Lung (tissue), 17 donors: ENCODE measurements at places on chromosomes 4 and X. TPM values are rescaled to one million over a fixed set of nuclear protein-coding genes. Genes with fewer than 3 reads are reported as not detected.

DNA sequence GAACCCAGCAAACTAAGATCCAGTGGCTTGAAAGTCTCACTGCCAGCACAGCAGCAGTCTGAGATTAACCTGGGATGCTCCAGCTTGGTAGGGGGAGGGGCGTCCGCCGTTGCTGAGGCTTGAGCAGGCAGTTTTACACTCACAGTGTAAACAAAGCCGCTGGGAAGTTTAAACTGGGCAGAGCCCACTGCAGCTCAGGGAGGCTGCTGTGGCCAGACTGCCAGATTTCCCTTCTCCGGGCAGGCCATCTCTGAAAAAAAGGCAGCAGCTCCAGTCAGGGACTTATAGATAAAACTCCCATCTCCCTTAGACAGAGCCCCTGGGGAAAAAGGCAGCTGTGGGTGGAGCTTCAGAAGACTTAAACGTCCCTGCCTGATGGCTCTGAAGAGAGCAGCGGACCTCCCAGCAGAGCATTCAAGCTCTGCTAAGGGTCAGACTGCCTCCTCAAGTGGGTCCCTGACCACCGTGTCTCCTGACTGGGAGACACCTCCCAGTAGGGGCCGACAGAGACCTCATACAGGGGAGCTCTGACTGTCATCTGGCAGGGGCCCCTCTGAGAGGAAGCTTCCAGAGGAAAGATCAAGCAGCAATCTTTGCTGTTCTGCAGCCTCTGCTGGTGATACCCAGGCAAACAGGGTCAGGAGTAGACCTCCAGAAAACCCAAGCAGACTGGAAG lies 45.1 kb upstream of the CDX4 start:
- peak; percentile 29 for DNase-seq
- no peak overlapping the region for H3K27ac ChIP-seq
- H3K36me3 ChIP-seq = no peaks in the 10 kb centered on the region
- no peak overlapping the region for H3K4me3 ChIP-seq

XAGE1B gene
- total RNA-seq = 0.58 TPM

DNA sequence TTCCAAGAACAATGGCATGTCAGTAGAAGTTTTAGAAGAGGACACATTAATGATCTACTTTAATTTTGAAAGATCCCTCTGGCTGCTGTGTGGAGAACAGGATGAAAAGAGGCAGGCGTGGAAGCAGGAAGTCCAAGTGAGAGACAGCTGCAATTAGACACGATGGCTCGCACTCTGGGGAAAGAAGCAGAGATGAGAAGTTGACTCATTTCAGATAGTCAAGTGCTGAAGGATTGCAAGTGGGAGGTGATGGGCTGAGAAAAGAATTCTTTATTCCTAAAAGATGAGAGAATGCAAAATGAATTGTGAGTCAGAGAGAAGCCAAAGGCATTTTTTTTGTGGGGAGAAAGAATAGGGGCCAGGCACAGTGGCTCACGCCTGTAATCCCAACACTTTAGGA lies 16.5 kb downstream of the RXFP1 start:
- H3K4me1 ChIP-seq = no peaks in the 10 kb centered on the region
- no peak overlapping the region for H3K4me3 ChIP-seq
- no peak overlapping the region for H3K27ac ChIP-seq
- no peaks in the 10 kb centered on the region for H3K36me3 ChIP-seq
- no peaks in the 10 kb centered on the region for H3K27me3 ChIP-seq

DNA sequence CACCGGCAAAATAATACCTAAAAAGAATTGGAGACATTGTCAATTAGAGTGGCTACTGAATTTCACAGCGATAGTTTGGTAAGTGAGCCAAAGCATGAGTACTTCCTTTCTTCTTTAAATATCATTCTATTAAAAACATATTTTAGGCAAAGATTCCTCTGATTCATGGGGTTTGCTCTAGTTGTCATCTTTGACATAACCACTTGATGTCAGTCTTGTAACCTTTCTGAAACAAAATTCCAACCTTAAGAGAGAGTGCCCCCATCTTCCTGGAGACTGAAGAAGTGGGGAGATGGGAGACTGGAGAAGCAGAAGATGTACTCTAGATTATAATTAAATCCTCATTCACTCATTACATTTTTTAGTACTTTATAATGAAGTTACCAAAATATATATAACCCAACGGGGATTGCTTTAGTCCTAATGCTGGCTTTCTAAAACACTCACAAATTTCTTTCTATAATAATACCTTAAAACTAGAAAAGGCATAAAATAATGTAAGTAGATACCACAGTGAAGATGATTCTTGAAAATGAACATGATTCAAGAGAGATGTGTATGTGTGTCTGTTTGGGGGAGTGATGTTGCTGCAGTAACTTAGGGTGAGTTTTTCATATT lies 96.4 kb downstream of the EMCN start:
- no peak overlapping the region for H3K27ac ChIP-seq
- H3K4me1 ChIP-seq = no peaks in the 10 kb centered on the region
- no peaks in the 10 kb centered on the region for H3K36me3 ChIP-seq
- H3K27me3 ChIP-seq = no peaks in the 10 kb centered on the region

GRCh38 chr4:186831574-186831973 lies 107.9 kb upstream of the FAT1 start:
- no peaks in the 10 kb centered on the region for H3K27me3 ChIP-seq
- no peak overlapping the region for H3K27ac ChIP-seq
- no peaks in the 10 kb centered on the region for H3K36me3 ChIP-seq
- H3K4me1 ChIP-seq = no peaks in the 10 kb centered on the region
- no peak for DNase-seq

SCD5 gene
- total RNA-seq = 21.4 TPM

- H3K4me3 ChIP-seq = no peak overlapping the region
- DNase-seq = no peak
- H3K4me1 ChIP-seq = no peaks in the 10 kb centered on the region
- no peaks in the 10 kb centered on the region for H3K36me3 ChIP-seq
- no peak overlapping the region for H3K27ac ChIP-seq
- H3K27me3 ChIP-seq = no peaks in the 10 kb centered on the region
These were observed 12.9 kb upstream of the SMPX start for GRCh38 chrX:21770631-21771321.

ZAR1 gene
- total RNA-seq = not detected

OCRL gene
- total RNA-seq = 20.2 TPM

- H3K4me3 ChIP-seq = no peak overlapping the region
- H3K27ac ChIP-seq = no peak overlapping the region
- H3K36me3 ChIP-seq = no peaks in the 10 kb centered on the region
- H3K27me3 ChIP-seq = peaks cover 4% of the 10 kb centered on the region
- no peak for DNase-seq
- no peaks in the 10 kb centered on the region for H3K4me1 ChIP-seq
These were observed 247.6 kb upstream of the RPS6KA3 start for GRCh38 chrX:20514358-20514757.

DKC1 gene
- 32.3 TPM for total RNA-seq

DNA sequence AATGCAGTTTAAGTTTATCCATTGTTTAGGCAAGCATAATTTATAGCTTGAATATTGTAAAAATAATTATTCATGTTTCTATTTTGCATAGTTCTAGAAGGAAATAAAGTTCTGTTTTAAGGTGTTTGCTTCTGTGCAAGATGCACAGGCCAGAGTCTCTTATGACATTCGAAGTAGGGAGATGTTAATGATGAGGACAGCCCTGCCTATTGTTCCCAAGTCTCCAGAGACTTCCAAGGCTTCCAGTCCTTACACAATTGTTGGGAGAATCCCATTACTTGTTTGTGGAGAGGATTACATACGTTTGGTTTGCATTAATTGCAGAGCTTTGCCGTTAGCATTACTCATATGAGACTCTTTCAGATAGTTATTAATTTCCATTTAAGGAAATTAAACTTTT lies 96.2 kb upstream of the ANK2 start:
- no peak overlapping the region for H3K27ac ChIP-seq
- DNase-seq = no peak
- H3K36me3 ChIP-seq = no peaks in the 10 kb centered on the region
- no peaks in the 10 kb centered on the region for H3K27me3 ChIP-seq
- H3K4me1 ChIP-seq = no peaks in the 10 kb centered on the region

GRCh38 chr4:4689694-4690440 lies 148.0 kb upstream of the STX18 start:
- H3K36me3 ChIP-seq = no peaks in the 10 kb centered on the region
- no peak overlapping the region for H3K27ac ChIP-seq
- no peak for DNase-seq
- H3K4me3 ChIP-seq = no peak overlapping the region
- H3K4me1 ChIP-seq = peaks cover 5% of the 10 kb centered on the region

DNA sequence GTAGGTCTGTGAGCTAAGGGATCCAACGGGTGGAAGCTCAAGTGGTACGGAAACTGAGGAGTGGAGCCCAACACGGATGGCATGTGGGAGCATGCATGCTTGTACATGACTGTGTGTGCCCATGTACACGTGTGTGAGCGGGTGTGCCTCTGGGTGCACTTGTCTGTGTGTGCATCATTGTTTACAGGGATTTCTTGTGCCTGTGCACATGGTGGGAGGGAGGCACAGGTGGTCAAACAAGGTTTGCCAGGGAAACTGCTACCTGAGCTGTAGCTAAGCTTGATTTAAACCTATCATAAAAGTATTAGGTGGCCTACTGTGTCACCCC lies 122.5 kb upstream of the MAMLD1 start:
- no peaks in the 10 kb centered on the region for H3K36me3 ChIP-seq
- no peak overlapping the region for H3K4me3 ChIP-seq
- no peak for DNase-seq
- no peaks in the 10 kb centered on the region for H3K4me1 ChIP-seq
- H3K27me3 ChIP-seq = no peaks in the 10 kb centered on the region

HMGB3 gene
- total RNA-seq = 44.9 TPM

GRCh38 chrX:140360284-140360683 lies 144.6 kb downstream of the SOX3 start:
- H3K36me3 ChIP-seq = no peaks in the 10 kb centered on the region
- no peaks in the 10 kb centered on the region for H3K4me1 ChIP-seq
- H3K4me3 ChIP-seq = no peak overlapping the region
- H3K27me3 ChIP-seq = no peaks in the 10 kb centered on the region
- DNase-seq = no peak
- no peak overlapping the region for H3K27ac ChIP-seq

RNF175 gene
- total RNA-seq = 1.8 TPM

- no peaks in the 10 kb centered on the region for H3K36me3 ChIP-seq
- DNase-seq = no peak
- H3K27ac ChIP-seq = no peak overlapping the region
- no peak overlapping the region for H3K4me3 ChIP-seq
- H3K27me3 ChIP-seq = no peaks in the 10 kb centered on the region
- no peaks in the 10 kb centered on the region for H3K4me1 ChIP-seq
These were observed 18.9 kb upstream of the CXCR3 start for GRCh38 chrX:71637253-71637618.

- no peak overlapping the region for H3K27ac ChIP-seq
- H3K36me3 ChIP-seq = no peaks in the 10 kb centered on the region
- peak; percentile 82 for DNase-seq
- H3K27me3 ChIP-seq = no peaks in the 10 kb centered on the region
These were observed 37.8 kb downstream of the CYTL1 start for GRCh38 chr4:4981427-4981826.

- H3K4me3 ChIP-seq = no peak overlapping the region
- no peaks in the 10 kb centered on the region for H3K36me3 ChIP-seq
- no peak overlapping the region for H3K27ac ChIP-seq
- peaks cover 2% of the 10 kb centered on the region for H3K4me1 ChIP-seq
These were observed 404.5 kb downstream of the BCOR start for GRCh38 chrX:39693298-39693697.

GRCh38 chrX:110852180-110852579 lies 56.6 kb upstream of the CHRDL1 start:
- DNase-seq = peak; percentile 17
- H3K27me3 ChIP-seq = peaks cover 8% of the 10 kb centered on the region
- no peaks in the 10 kb centered on the region for H3K36me3 ChIP-seq
- no peak overlapping the region for H3K27ac ChIP-seq
- no peaks in the 10 kb centered on the region for H3K4me1 ChIP-seq
- no peak overlapping the region for H3K4me3 ChIP-seq

PCDH7 gene
- 57.6 TPM for total RNA-seq

GRCh38 chr4:99855678-99856077 lies 38.5 kb downstream of the LAMTOR3 start:
- H3K36me3 ChIP-seq = no peaks in the 10 kb centered on the region
- H3K27ac ChIP-seq = no peak overlapping the region
- H3K4me1 ChIP-seq = no peaks in the 10 kb centered on the region
- H3K27me3 ChIP-seq = no peaks in the 10 kb centered on the region
- DNase-seq = no peak

- no peak for DNase-seq
- H3K27ac ChIP-seq = no peak overlapping the region
- no peaks in the 10 kb centered on the region for H3K4me1 ChIP-seq
- no peak overlapping the region for H3K4me3 ChIP-seq
- no peaks in the 10 kb centered on the region for H3K36me3 ChIP-seq
These were observed 695.7 kb downstream of the CENPC start for GRCh38 chr4:66849596-66849995.

GRCh38 chrX:125295337-125295736 lies 24.3 kb upstream of the TEX13C start:
- DNase-seq = no peak
- no peak overlapping the region for H3K4me3 ChIP-seq
- no peak overlapping the region for H3K27ac ChIP-seq
- H3K36me3 ChIP-seq = no peaks in the 10 kb centered on the region
- no peaks in the 10 kb centered on the region for H3K27me3 ChIP-seq

- no peaks in the 10 kb centered on the region for H3K4me1 ChIP-seq
- no peak overlapping the region for H3K27ac ChIP-seq
- no peaks in the 10 kb centered on the region for H3K36me3 ChIP-seq
- no peak overlapping the region for H3K4me3 ChIP-seq
- no peak for DNase-seq
These were observed 64.9 kb downstream of the ANKRD50 start for GRCh38 chr4:124647599-124647998.

- DNase-seq = no peak
- no peaks in the 10 kb centered on the region for H3K27me3 ChIP-seq
- H3K36me3 ChIP-seq = no peaks in the 10 kb centered on the region
- H3K4me1 ChIP-seq = peaks cover 3% of the 10 kb centered on the region
- no peak overlapping the region for H3K27ac ChIP-seq
These were observed 2.2 kb downstream of the NKX6-1 start for GRCh38 chr4:84496706-84497503.

CDS1 gene
- 21.2 TPM for total RNA-seq

DNA sequence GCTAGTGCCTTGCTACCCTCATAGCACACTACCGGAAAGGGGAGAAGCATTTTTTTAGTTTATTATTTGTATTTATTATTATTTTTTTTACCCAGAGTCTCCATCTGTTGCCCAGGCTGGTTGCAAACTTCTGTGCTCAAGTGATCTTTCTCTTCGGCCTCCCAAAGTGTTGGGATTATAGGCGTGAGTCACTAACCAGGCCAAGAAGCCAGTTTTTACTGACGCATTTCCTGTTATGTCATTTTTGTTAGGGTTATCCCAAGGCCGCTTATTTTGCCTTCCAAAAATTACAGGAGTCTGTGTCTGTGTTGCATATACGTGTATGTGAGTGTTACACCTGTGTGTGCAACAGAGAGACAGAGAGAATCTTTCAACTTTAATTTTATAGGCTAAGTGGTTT lies 404.5 kb downstream of the GBA3 start:
- no peak overlapping the region for H3K27ac ChIP-seq
- H3K4me3 ChIP-seq = no peak overlapping the region
- no peaks in the 10 kb centered on the region for H3K4me1 ChIP-seq
- no peak for DNase-seq
- H3K36me3 ChIP-seq = no peaks in the 10 kb centered on the region

GRCh38 chr4:2787230-2788100 lies 5.4 kb upstream of the SH3BP2 start:
- no peak overlapping the region for H3K4me3 ChIP-seq
- no peak for DNase-seq
- H3K4me1 ChIP-seq = no peaks in the 10 kb centered on the region
- peak overlapping the region; percentile 44 for H3K27ac ChIP-seq
- H3K36me3 ChIP-seq = no peaks in the 10 kb centered on the region
